GM23248 (cell line): ENCODE measurements at places on chromosomes 2 and 18.

DNA sequence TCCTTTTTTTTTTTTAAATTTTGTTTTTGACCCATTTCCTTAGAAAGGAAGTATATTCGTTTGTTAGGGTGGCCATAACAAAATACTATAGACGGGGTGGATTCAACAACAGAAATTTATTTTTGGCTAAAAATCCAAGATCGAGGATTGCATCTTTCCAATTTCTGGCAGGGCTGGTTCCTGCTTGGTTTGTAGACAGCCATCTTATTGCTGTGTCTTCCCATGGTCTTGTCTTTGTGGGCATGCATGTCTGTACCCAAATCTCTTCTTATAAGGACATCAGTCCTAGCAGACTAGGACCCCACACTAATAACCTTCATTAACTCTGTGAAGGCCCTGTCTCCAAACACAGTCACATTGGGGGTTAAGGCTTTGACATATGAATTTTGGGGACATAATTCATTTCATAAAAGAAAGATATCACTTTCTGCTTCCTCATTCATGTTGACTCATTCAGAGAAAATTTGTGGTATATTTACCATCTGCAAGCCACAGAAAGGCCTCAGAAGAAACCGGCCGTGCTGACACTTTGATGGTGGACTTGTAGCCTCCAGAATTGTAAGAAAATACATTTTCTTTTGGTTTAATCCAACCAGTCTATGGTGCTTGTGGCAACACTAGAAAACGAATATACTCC is 262.1 kb downstream of the LPIN1 start:
- peak; percentile 28 for DNase-seq

DNA sequence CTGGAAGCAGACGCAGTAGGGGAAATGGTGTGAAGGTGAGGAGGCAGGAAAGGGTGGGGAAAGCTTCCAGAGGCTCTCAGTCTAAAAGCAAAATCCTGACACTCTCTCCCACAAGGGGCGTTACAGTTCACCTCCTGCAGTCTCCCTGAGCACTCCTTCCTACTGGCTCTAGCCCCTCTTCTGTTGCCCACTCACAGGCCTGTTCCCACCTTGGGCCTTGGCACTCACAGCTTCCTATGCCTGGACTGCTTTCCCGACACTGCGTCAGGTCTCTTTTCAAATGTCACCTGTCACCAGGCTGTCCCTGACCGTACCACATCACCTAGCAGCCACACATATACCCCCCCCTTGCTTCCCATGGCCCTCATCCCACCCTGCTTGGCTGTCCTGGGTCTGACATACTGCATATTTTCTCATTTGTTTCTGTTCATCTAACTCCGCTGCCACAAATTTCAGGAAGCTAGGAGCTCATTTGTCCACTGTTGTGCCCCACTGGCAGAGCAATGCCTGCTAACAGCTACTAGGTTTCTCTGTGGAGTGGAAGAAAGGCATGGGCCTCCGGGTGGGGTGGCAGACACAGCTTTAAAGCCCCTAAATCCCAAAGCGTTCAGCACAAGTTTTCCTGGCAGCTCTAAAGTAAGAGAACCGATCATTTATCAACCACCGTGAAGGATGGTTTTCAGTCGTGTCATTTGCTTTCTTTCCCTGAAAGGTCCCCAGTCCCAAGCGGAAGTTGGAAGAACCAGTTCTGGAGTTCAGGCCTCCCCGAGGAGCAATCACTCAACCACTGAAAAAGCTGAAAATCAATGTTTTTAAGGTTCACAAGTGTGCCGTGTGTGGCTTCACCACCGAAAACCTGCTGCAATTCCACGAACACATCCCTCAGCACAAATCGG is 118.8 kb downstream of the ZNF532 start:
- no peak for DNase-seq

DNA sequence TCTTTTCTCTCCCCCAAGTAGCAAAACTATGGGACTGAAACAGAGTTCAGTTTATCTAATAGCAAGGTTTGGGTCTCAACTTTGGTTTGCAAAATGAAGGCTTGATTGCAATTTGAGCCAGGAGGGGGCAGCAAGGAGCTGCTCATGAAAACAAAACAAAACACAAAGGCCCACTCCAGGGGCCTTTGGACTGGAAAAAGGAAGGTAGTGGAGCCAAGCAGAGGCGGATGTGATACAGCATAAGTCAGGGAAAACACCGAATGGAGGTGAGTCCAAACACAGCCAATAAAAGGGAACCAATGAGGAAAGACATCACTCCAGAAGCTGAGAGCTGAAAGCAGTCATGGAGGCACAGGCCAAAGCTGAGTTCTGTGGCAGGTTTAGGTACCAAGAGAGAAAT is 799.7 kb upstream of the ACVR2A start:
- peak; percentile 54 for DNase-seq

GRCh38 chr18:77133051-77133834 is 660 bp upstream of the MBP start:
- DNase-seq = no peak

- DNase-seq = peak; percentile 82
Observed at GRCh38 chr18:50268022-50268747, 1.9 kb upstream of the CFAP53 start.
